Stimulated activated naive CD8-positive, alpha-beta T cell treated with anti-CD3 and anti-CD28 coated beads, Interleukin-15, Interleukin-2, amounts not matched to agents 100 U/mL and 50 U/mL, for 24 hours (primary cell): ENCODE measurements at places on chromosomes 1 and 21.

GRCh38 chr1:153685544-153686340, 7.3 kb downstream of the NPR1 start:
- no peak for DNase-seq

- no peak for DNase-seq
Observed at GRCh38 chr1:157111396-157112165, 12.0 kb upstream of the ETV3L start.

DNA sequence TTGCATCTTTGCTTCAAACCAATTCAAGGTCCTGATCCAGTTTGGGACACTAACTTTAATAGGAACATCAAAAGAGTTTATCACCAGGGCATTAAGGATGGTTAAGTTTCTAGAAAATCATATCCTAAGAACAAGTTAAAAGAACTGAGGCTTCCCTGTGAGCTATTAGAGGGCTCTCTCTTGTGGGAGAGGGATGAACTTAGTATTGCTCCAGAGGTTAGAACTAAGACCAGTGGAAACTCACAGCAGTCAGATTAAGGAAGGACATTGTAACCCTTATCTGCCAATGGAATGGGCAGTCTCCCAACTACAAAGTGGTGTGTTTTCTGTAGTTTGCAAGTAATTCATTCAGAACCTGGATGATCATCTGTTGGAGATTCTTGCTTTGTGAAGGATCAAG, 36.8 kb downstream of the UBE2U start:
- DNase-seq: no peak

DNA sequence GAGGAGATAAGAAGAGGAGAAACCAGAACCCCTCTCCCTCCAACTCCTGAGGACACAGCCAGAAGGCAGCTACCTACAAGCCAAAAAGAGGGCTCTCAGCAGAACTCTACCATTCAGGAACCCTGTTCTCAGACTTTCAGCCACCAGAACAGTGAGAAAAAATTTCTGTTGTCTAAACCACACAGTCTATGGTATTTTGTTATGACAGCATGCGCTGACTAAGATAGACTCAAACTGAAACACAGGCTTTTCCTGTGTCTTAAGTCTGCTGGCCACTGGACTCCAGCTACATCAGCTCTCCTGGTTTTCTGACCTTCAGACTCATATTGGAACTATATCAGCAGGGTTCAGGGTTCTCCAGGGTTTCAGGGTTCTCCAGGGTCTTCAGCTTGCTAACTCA, 126.5 kb upstream of the TNFSF4 start:
- no peak for DNase-seq

GRCh38 chr1:207423560-207424292, 30.4 kb upstream of the CR2 start:
- DNase-seq: no peak

DNA sequence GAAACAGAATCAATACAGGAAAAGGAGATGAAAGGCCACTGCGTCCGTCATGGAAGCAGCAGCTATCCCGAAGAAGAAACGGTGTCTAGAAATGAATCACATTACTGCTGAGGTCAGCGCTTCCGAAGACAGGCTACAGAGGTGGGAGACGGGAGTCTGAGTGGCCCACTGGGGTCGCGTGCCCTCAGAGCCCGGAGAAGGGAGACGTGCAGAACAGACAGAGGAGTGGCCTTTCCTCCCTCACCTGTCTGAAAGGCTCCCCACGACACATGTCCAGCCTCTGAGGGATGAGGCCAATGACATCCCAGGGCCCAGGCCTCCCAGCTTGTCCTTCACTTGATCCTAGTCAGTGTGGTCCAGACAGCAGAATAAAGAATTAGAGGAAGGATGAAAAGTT, 35.9 kb downstream of the VPS26C start:
- DNase-seq: no peak

GRCh38 chr1:201751872-201752271, 77.1 kb upstream of the IPO9 start:
- no peak for DNase-seq

DNA sequence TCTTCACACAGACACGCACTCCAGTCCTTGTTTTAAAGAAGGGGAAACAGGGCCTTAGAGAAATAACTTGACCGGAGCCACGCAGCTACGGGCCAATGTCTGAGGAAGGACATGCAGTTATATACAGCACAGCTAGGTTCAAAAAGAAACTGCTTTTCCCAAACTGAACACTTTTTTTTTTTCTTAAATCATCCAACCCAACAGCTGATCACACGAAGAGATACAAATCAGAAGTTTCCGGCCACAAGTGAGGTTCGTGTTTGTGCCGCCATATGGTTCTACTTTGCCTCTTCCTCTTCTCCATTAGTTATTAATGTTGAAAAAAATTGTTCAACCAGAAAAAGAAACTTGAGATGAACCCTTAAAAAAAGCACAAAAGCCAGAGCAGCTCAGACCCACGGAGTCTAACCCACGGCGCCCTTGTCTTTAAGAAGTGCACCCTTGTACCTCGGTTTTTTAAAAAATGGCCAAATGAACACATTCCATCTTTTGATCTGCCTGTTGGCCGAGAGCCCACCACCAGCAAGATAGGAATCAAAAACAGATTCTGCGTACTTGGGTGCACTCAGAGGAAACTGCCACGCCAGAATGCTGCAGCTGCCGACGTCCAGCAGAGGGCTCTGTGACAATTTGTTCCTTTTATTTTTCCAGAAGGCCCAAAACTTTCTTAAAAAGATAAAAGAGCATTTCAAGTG, 78.9 kb downstream of the SLC66A1 start:
- DNase-seq: peak; percentile 64

- DNase-seq: no peak
Observed at GRCh38 chr1:89743788-89744187, 77.0 kb upstream of the LRRC8D start.

- no peak for DNase-seq
Observed at GRCh38 chr1:35655196-35655595, 13.9 kb upstream of the PSMB2 start.

DNA sequence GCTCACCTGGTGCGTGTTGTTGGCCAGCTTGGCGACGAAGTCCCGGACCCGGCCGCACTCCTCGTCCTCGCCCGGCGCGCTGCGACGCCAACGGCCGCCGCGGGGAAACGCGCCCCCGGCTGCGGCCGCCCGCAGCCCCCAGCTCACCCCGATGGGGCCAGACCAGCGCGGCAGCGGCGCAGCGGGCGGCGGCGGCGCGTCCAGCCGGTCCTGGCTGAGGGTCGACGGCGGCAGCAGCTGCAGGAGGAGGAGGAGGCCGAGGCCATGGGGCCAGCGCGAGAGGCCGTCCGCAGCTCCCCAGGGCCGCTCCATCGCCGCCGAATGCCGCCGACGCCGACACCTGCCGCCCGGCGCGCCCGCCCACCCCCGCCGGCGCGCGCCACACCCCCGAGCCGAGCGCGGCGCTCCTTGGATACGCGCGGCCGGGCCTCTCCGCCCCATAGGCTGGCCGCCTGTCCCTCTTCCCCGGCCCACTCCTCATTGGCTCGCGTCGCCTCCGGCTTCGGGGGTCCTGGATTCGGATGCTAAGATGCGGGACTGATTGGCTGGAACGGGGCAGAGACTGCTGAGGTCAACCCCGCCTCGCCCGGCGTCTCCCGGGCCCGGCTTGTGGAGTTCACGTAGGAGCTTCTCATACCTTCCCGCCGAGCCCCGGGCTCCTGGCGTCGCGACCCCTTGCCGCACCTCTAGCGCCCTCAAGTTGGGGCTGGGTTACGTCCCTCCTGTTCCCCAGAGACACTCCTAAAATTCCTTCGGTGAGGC, at the start of gene SORT1:
TSS of gene SORT1 (minus strand) at position 338 of the 762 bp plus-strand sequence. CDS start at position 312, 26 bp downstream.
- peak; percentile 78 for DNase-seq

- DNase-seq: peak; percentile 71
Observed at GRCh38 chr1:43058545-43059360, 100.1 kb upstream of the SLC2A1 start.

DNA sequence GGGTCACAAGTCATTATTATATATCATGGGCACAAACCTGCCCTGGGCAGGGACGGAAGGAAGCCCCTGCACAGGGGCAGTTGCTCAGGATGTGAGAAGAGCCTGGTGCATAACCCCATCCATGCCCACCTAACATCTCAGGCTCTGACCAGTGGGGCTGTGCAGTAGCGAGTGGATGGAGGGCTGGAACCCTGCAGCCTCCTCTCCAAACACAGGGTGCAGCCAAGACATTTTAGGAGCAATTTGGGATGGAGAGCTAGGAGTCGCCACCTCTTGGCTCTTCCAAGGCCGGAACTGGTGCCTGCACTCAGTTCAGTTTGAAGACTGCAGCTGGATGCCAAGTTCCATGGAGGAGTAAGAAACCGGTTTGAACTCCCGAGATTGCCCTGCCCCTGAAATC, 2.8 kb downstream of the MX1 start:
- no peak for DNase-seq

DNA sequence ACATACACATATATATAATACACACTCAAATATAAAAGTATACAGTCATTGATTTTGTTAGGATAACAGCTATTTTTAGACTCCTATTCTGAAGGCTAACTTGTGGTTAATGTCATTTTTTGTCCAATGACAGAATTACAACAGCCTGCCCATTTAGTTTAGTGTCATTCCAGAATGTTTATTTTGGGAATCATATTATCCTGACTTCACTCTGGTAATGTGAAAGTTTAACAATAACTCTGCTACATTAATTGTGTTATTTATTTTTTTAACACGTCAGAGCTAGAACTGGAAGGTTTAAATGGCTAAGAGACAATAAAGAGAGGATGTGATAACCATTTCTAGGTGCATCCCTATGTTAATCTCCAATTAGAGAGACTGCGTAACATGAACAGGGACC, 648.1 kb downstream of the USP25 start:
- no peak for DNase-seq

DNA sequence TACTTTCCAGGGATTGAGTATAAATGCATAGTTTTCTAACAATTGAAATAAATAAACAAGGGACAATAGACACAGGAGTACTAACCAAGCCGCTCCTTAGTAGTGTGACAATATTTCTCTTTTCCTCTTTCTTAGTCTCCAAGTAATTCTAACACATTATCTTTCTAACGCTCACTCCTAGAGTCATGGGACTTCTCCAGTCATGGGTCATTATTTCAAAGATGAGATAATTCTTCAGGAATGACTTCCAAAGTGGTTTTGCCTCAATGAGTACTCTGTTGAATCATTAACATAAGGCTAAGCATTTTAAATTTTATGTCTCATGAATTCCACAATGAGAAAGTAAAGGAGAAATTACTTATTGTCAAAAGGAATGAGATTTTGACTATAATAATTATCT, 605.8 kb upstream of the ADAMTS5 start:
- no peak for DNase-seq

- DNase-seq: peak; percentile 37
Observed at GRCh38 chr1:64898107-64898861, 68.1 kb downstream of the JAK1 start.

GRCh38 chr1:204987689-204988088, 55.3 kb upstream of the CNTN2 start:
- no peak for DNase-seq

- no peak for DNase-seq
Observed at GRCh38 chr1:33259879-33260278, 3.6 kb downstream of the ZNF362 start.

- no peak for DNase-seq
Observed at GRCh38 chr1:116340506-116341231, 32.4 kb upstream of the ATP1A1 start.

DNA sequence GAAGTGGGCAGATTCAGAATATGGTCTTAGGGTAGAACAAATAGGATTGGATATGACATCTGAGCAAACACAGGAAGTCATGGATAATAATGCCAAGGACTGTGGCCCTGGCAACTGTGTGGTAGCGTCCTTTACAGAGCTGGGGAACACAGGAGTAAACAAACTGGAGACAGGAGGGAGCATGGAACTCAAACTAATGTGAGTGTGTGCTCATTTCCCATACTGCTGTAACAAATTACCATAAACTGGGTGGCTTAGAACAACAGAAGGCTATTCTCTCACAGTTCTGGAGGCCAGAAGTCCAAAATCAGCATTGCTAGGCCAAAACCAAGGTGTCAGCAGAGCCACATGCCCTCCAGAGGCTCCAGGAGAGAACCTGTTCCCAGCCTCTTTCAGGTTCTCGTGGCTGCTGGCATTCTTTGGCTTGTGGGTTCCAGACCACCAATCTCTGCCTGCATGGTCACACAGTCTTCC, 106.4 kb downstream of the TGFBR3 start:
- DNase-seq: no peak

DNA sequence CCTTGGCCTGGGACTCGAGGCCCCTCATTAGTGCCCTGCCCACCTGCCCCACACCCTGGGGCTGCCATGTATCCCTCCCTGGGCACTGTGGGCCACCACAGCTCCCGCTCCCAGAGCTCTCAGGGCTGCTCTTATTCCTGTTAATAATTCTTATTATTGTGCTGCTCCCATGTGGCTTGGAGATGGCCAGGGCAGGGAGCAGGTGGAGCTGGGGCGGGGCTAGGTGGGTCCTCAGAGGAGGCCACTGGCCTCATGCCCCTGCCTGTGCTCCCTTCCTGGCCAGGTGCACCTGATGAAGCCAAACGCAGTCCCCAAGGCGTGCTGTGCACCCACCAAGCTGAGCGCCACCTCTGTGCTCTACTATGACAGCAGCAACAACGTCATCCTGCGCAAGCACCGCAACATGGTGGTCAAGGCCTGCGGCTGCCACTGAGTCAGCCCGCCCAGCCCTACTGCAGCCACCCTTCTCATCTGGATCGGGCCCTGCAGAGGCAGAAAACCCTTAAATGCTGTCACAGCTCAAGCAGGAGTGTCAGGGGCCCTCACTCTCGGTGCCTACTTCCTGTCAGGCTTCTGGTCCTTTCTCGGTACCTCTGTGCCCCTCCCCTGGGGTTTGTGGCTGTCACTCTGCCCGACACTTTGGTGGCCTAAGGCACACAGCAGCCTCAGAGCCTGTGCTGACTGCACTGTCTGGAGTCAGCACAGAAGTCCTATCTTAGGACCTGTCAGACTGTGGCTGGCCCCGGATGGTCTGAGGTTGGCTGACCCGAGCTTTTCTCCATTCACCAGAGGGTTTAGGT, 34.1 kb downstream of the BMP8A start:
- DNase-seq: peak; percentile 31

- peak; percentile 68 for DNase-seq
Observed at GRCh38 chr1:30749691-30750583, 7.6 kb downstream of the LAPTM5 start.

GRCh38 chr1:53459321-53460175, at the start of gene DMRTB1:
Gene DMRTB1 (plus strand): TSS chr1:53459399. CDS start chr1:53459454, 55 bp downstream.
- no peak for DNase-seq

GRCh38 chr1:156676114-156676819, 940 bp downstream of the NES start:
- no peak for DNase-seq

- no peak for DNase-seq
Observed at GRCh38 chr1:182444497-182444896, 5.4 kb upstream of the RGSL1 start.

GRCh38 chr21:41344146-41344545, 17.7 kb upstream of the MX2 start:
- no peak for DNase-seq

DNA sequence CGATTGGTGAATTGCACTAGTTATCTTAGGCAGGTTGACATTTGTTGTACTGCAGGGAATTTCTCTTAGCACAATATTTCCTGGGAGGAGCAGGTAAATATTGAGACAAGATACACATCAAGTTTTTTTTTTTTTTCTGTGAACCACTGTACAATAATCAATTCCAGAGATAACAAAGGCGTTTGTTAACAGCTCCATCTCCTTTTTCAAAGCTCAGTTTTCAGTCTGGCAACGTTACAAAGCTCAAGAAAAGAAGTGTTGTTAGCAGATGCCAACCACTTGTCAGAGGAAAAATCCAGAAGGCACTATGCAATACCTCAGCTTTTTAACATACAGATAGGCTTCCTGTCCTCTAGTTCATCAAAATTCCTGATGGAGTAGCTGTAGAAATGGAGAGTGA, 40.9 kb upstream of the DAB1 start:
- DNase-seq: no peak
